ENCODE measurements at places on chromosomes 7 and 10. TPM values are rescaled to one million over a fixed set of nuclear protein-coding genes. Genes with fewer than 3 reads are reported as not detected.

AGR3 gene
- not detected for total RNA-seq

DNA sequence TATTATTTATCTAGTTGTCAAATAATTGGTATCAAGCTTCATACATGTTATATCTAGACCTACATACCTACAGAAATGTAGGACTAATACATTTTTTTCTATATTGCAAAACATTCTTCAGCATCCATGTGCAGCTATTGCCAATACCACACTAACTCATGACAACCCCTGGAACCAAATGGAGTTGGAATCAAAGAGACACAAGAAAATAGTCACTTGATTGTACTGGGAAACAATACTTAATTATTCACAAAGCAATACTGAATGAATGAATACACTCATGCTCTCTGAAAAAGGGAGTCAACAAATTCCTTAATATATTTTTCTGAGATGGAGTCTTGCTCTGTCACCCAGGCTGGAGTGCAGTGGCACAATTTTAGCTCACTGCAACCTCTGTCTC lies 10.4 kb upstream of the CFAP43 start:
- no peak for DNase-seq

- peak; percentile 77 for DNase-seq
Observed at GRCh38 chr7:139618482-139619366, 95.2 kb downstream of the CLEC2L start.

MUC3A gene
- total RNA-seq, result not detected

- DNase-seq, result no peak
Observed at GRCh38 chr10:63137306-63137705, 4.2 kb downstream of the NRBF2 start.

GRCh38 chr7:143018931-143019330 lies 8.0 kb downstream of the OR9A2 start:
- DNase-seq, result no peak

- no peak for DNase-seq
Observed at GRCh38 chr7:138267934-138268333, 191.7 kb downstream of the AKR1D1 start.

DNA sequence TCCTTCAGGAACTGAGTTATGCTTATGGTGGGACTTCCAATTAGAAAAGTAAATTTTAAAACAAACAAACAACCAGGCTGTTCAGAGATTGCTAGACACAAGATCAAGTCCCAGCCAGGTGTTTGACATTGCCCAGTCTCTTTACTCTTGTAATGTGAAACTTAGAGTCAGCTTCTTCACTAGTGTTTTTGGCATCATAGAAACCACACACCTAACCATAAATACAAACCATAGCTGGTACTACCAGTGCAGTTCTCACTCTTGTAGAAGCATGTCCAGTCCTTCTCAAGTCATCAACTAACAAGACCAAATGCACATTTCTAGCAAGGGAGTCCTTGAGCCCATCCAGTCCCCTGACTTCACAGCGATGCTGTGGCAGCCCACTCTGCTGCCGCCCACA lies 339.9 kb downstream of the GFRA1 start:
- no peak for DNase-seq

IFIT1 gene
- 49.0 TPM for total RNA-seq

GRCh38 chr10:95133997-95134396 lies 60.0 kb upstream of the ACSM6 start:
- no peak for DNase-seq

- DNase-seq, result no peak
Observed at GRCh38 chr7:54972733-54973294, 46.0 kb upstream of the EGFR start.

NUTM2B gene
- total RNA-seq, result 0.36 TPM

DNA sequence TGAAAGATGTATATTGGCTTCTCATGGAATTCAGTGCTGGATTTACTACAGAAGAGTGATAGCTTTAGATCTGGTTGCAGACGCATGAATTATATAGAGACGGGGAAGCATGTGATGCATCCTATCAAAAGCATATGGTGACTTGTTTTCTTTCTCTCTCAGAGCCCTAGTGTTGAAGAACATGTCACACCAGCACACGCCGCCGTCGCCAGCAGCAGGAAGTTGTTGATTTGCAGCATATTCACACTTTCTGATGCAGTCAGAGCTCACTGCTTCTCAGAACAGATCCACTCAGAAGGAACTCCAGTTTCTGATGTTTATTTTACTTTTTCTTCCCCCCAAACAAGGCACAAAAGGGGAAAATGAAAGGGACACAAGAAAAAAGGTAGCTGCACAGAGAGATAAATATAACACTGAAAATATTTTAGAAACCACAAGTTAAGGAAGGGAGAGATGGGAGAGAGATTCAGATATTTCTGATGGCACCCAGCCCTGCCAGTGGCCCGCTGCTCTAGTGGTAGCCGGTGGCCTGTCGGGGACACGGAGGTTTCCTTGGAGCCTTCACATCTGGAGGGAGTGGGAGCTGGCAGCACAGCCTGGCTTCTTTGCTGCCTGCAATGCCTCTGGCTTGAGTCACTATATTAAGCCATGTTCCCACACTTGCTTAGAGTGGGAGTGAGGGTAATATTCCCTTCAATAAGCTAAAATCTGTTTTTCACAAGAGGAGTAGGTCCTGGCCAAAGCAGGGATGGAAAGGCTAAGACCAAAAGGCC lies 123.2 kb downstream of the NRP1 start:
- DNase-seq, result peak; percentile 81

GRCh38 chr10:121947343-121948330 lies 19.8 kb upstream of the ATE1 start:
- no peak for DNase-seq

DNA sequence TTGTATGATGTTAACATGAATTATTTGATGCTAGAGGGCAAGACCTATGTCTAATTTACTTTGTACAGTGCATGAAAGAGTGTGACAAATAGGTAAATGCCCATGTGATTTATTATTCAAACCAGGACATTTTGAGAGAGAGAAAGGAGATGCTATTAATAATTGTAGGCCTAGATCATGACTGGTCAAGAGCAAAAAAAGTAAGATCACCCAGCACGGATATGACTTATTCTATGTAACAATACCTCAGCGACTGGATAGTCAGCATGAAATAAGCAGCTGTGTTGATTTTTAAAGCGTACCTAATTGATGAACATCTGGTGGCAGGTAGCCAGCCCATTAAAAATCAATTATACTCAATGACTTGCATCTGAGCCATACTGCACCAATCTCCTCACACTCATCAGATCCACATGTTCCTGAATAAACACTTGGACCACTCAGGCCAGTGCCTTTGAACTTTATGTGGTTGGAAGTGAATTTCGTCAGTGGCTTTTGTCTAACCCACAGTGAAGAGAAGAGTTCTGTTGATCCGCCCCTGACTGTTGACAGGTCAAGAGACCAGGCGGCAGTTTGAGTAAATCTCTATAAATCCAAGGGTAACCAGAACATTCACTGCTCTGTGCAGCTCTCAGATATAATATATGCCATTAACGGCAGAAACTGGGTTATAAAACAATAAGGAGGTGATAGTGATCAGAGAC lies 435.3 kb downstream of the MDFIC start:
- DNase-seq, result no peak

DNA sequence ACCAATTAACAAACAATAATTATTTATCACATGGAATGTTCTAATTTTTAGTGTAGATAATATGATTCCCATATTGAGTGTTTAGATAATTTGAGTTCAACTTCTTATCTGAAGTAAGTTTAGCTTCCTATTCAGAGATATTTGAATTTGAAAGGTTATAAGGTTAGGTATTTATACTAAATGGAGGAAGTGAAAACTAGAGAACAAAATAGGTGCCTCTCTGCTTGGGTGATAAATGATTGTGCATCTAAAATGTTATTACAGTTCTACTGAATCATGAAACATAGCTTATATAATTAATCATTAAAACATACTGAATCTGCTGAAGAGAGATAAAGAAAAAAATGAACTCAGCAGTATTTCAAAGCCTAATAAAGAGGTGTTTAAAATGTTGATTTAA lies 1174.3 kb downstream of the XPNPEP1 start:
- no peak for DNase-seq
